Aorta (tissue), 5 donors: ENCODE measurements at places on chromosomes 11 and 22. TPM values are rescaled to one million over a fixed set of nuclear protein-coding genes. Genes with fewer than 3 reads are reported as not detected.

OR2AG2 gene
- total RNA-seq = 0.10 TPM

SAA4 gene
- 0.84 TPM for total RNA-seq

CLCF1 gene
- total RNA-seq = 7.7 TPM

KRTAP5-2 gene
- total RNA-seq = not detected

MUS81 gene
- 63.1 TPM for total RNA-seq

RTN4R gene
- total RNA-seq = 2.7 TPM

RPL27A gene
- total RNA-seq = 776 TPM

MRPL40 gene
- 16.4 TPM for total RNA-seq

THY1 gene
- 80.9 TPM for total RNA-seq
